Esophagus squamous epithelium (tissue), 5 donors: ENCODE measurements at places on chromosomes 13 and 19.

DNA sequence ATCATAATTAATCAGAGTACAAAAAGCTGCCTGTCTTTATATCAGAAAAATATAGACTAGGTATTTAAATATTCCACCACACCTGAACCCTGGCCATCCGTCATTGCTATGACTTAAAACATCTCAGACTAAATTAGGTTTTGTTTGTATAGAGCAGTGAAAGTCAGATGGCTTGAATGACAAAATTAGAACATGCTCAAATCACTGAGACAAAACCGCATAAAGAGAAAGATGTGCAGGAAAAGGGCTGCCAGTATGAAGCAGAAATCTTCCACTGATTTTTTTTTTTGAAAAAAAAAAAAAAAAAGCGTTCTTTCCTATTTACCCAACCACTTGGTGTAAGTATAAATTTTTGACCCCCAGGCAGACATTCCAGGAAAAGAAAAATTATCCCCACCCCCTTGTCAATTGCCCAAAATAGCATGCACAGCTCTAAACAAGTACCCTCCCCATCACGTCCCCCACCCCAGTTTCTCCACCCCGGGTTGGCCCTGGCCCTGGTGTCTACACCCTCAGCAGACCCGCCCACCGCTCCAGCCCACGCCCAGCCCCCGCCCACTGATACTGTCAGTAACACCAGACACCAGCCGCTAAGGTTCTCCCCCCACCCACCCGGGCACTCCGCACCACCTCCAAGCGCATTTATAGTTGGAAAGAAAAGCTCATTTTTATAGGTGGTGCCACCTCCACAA is 118.6 kb downstream of the URI1 start:
- no peaks in the 10 kb centered on the region for H3K27me3 ChIP-seq
- H3K27ac ChIP-seq = no peak overlapping the region
- DNase-seq = no peak
- H3K36me3 ChIP-seq = no peaks in the 10 kb centered on the region

GRCh38 chr13:59690857-59691500 is 472.7 kb downstream of the DIAPH3 start:
- no peaks in the 10 kb centered on the region for H3K27me3 ChIP-seq
- H3K27ac ChIP-seq = no peak overlapping the region
- no peaks in the 10 kb centered on the region for H3K4me1 ChIP-seq
- no peak overlapping the region for H3K4me3 ChIP-seq
- no peaks in the 10 kb centered on the region for H3K36me3 ChIP-seq

DNA sequence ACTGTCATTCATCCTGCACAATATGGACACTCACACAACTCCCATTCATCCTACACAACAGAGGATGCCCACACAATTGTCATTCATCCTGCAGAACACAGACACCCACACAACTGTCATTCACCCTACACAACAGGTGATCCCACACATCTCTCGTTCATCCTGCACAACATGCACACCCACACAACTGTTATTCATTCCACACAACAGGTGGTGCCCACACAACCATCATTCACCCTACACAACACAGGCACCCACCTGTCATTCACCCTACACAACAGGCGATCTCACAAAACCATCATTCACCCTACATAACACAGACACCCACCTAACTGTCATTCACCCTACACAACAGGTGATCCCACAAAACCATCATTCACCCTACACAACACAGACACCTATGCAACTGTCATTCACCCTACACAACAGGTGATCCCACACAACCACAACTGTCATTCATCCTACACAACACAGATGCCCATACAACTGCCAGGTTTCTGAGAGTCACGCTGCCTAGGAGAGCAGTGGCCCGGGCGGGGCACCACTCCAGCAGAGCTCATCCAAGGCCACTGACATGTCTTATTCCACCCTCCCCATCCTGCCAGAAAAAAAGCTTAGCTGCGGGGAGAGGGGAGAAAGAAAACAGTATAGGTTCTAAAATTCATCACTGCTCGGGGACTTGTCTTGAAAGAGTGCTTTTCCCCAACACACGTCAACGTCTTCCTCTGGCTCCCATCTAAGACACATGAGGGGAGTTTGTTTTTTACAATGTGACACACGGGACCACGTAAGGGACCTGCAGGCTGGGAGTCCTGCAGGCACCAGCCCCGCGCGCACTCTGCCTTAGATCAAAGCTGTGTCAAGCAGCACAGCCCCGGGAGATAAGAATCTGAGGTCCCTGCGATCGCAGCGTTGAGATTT is 44.0 kb downstream of the KLF2 start:
- H3K27ac ChIP-seq = peak overlapping the region; percentile 8
- no peak overlapping the region for H3K4me3 ChIP-seq
- H3K27me3 ChIP-seq = no peaks in the 10 kb centered on the region
- H3K4me1 ChIP-seq = peaks cover 62% of the 10 kb centered on the region
- no peaks in the 10 kb centered on the region for H3K36me3 ChIP-seq

- H3K27me3 ChIP-seq = no peaks in the 10 kb centered on the region
- peaks cover 10% of the 10 kb centered on the region for H3K36me3 ChIP-seq
- no peak overlapping the region for H3K27ac ChIP-seq
- H3K4me3 ChIP-seq = no peak overlapping the region
- no peak for DNase-seq
Measured at GRCh38 chr19:52230685-52231084, 38.7 kb upstream of the ZNF766 start.

DNA sequence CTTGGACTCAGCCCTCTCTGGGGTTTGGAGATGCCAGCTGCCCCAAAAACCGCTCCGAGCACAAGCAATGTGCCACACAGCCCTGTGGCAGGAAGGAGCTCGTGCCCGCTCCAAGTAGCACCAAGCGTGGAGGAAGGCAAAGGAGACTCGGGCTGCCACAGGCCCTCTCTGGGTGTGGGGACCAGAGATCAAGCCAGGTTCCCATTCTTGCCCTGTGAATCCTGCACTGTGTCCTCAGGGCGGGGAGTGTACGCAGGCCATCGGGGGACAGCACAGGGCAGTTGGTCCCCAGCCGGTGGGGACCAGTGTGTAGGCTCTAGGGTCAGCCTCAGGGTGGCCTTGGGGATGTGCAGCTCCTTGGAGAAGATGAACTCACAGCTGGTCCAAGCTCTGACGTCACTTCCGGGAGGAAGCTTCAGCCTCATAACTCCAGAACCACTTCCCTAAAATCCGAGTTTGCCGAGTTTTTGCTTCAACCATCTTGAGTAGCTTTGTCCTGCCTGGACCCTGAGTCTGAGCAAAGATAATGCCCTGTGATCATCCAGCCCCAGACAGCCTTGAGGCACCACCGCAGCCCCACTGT is 9.3 kb upstream of the CPAMD8 start:
- H3K4me1 ChIP-seq = no peaks in the 10 kb centered on the region
- H3K4me3 ChIP-seq = no peak overlapping the region
- no peak overlapping the region for H3K27ac ChIP-seq
- no peaks in the 10 kb centered on the region for H3K27me3 ChIP-seq
- no peak for DNase-seq

DNA sequence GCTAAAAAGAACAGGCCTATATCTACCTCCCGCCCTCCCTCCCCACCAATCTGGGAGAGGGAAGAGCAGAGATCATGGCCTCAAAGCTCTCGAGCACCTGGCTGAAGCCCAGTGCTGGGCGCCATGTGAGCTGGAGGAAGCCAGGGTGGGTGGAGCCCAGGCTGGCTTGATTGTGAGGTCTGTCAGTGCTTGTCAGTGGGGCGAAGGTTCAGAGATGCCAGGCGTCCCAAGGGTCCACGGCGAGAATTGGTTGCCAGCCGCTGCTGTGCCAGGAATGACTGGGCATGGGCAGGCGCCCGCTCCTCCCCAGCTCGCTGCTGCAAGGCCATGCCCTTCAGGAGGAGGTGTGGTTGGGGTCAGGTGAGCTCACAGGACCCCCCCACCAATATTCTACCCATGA is 11.5 kb downstream of the BEST2 start:
- no peak overlapping the region for H3K27ac ChIP-seq
- H3K4me3 ChIP-seq = no peak overlapping the region
- peaks cover 7% of the 10 kb centered on the region for H3K4me1 ChIP-seq
- DNase-seq = no peak
- no peaks in the 10 kb centered on the region for H3K27me3 ChIP-seq

GRCh38 chr13:37074703-37075102 is 15.2 kb upstream of the SUPT20H start:
- no peak for DNase-seq
- no peak overlapping the region for H3K27ac ChIP-seq
- H3K27me3 ChIP-seq = no peaks in the 10 kb centered on the region
- H3K4me3 ChIP-seq = no peak overlapping the region
- H3K4me1 ChIP-seq = no peaks in the 10 kb centered on the region

DNA sequence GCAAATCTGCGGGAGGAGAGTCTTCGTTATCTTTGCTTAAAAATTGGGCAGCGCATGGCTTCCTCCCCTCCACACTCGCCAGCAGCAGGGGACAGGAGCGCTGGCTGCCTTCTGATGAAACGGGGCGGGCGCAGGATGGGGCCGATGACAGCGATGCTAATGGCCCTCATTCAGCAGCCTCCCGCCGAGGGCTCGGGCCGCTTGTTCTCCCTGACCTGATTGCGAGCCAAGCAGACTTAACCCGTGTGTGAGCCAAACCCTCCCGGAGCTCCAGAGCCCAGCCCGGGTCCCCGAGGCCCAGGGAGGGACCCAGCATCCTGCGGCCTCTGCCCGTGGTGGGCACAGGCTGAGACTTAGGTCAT is 90.3 kb downstream of the KDM4B start:
- no peak overlapping the region for H3K27ac ChIP-seq
- DNase-seq = no peak
- H3K4me3 ChIP-seq = no peak overlapping the region
- no peaks in the 10 kb centered on the region for H3K27me3 ChIP-seq
- H3K4me1 ChIP-seq = no peaks in the 10 kb centered on the region

GRCh38 chr19:1053176-1054101 is 13.5 kb upstream of the ARHGAP45 start:
- DNase-seq = no peak
- H3K27me3 ChIP-seq = no peaks in the 10 kb centered on the region
- no peaks in the 10 kb centered on the region for H3K36me3 ChIP-seq
- no peak overlapping the region for H3K4me3 ChIP-seq
- H3K4me1 ChIP-seq = no peaks in the 10 kb centered on the region

DNA sequence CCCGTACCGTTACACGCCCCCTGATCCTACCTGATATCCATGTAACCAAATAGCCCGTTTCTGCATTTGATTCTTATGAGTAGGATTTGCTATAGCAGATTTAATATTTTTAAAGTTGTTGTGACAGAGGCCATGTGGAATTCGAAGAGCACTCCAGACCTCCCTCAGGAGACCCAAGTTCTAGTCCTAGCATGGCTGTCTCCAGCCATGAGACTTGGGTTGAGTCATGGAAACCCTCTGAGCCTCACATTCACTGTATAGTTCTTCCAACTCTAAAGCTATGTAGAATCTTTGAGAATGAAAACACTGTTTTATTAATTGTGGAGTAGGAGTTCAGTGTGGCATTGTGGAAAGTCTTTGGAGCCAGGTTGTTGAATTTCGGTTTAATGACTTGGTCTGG is 8.0 kb upstream of the GPR183 start:
- no peaks in the 10 kb centered on the region for H3K27me3 ChIP-seq
- no peak for DNase-seq
- peak overlapping the region; percentile 0 for H3K4me3 ChIP-seq
- H3K4me1 ChIP-seq = peaks cover 28% of the 10 kb centered on the region
- peaks cover 50% of the 10 kb centered on the region for H3K36me3 ChIP-seq

DNA sequence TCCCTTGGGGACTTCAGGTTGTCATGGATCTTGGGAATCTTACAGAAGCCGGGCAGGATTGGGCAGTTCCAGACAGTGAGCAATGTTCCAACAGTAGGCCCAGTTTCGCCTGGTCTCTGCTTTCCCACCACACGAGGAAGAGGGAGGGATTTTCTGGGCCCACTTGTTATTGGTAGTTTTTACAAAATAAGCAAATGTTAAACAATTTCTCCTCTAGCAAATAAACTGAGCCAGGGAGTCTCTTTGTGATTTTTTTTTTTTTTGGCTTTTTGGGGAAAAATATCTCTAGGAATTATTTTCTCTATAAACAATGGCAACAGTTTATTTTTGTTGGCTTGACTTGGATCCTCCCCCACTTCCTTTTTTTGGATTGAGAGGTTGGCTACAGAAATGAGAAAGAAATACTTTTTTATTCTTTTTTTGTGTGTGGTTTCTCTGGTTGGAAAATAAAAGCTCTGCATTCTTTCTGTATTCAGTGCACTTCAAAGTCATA is 89.3 kb downstream of the TM9SF2 start:
- no peaks in the 10 kb centered on the region for H3K36me3 ChIP-seq
- H3K27ac ChIP-seq = no peak overlapping the region
- H3K4me1 ChIP-seq = no peaks in the 10 kb centered on the region
- no peak for DNase-seq
- no peak overlapping the region for H3K4me3 ChIP-seq

DNA sequence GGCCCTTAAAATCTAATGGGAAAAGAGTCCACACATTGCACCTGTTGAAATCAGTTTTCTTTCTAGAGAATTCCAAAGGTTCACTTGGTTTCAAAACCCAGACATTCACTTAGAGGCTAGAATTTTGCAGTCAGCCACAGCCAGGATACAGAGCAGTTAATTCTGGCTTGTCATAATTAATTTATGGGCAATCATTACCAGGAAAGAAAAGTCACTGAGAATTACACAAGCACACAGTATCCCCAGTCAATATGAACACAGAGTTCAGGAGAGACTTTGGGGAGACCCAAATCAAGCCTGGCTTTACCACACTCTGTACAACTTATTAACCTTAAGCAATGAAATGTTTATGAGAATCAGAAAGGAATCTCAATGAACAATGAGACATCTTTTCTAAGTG is 224.3 kb upstream of the SOX21 start:
- H3K27me3 ChIP-seq = no peaks in the 10 kb centered on the region
- no peak overlapping the region for H3K4me3 ChIP-seq
- no peaks in the 10 kb centered on the region for H3K36me3 ChIP-seq
- H3K27ac ChIP-seq = no peak overlapping the region

DNA sequence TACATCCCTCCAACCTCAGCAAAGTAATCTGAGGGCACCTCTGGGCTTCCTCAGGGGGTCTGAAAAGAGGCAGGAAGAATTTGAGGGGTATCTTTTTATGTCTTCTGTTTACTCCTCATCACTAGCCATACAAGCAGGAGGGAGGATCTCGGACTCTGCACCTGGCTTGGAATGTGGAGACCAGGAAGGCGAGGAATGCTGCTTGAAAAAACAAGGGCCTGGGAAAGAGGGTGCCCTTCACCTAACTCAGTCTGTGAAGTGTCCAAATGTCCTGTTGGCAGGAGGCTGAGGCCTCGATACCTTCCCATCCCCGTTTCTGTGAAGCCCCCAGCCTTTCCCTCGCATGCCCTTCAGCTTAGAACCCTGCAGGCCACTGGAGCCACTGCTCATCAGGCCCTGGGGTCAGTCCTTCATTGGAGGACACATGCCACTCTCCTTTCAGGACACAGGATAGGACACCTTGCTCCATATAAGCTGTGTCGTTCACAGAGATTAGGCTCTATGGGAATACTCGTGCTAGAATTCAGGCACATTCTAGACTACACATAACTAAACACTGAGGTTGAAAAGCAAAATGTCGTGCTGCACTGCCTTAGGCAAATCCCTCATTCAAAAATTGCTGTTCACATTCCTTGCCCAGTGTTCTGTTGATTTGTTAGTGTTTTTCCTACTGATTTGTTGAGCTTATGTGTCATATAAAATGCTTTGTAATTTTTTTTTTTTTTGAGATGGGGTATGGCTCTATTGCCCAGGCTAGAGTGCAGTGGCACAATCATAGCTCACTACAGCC is 49.7 kb downstream of the ESD start:
- H3K4me3 ChIP-seq = no peak overlapping the region
- no peak for DNase-seq
- H3K4me1 ChIP-seq = no peaks in the 10 kb centered on the region
- H3K27ac ChIP-seq = no peak overlapping the region

GRCh38 chr13:30690282-30691188 is 44.8 kb upstream of the ALOX5AP start:
- peak overlapping the region; percentile 67 for H3K4me3 ChIP-seq
- H3K36me3 ChIP-seq = no peaks in the 10 kb centered on the region
- H3K27me3 ChIP-seq = no peaks in the 10 kb centered on the region

- H3K36me3 ChIP-seq = peaks cover 26% of the 10 kb centered on the region
- no peak overlapping the region for H3K4me3 ChIP-seq
- no peak for DNase-seq
Measured at GRCh38 chr19:13909430-13909829, 3.4 kb downstream of the CC2D1A start.
